Adrenal gland (tissue), 19 donors: ENCODE measurements at places on chromosomes 6 and 20. TPM values are rescaled to one million over a fixed set of nuclear protein-coding genes. Genes with fewer than 3 reads are reported as not detected.

Gene TCF19
- polyA plus RNA-seq: 2.1 TPM

Gene SLC17A1
- 1.0 TPM for polyA plus RNA-seq

Gene GJA10
- polyA plus RNA-seq: not detected

Gene FAM50B
- polyA plus RNA-seq: 15.7 TPM

Gene SLPI
- 25.7 TPM for polyA plus RNA-seq

Gene TCP11
- not detected for polyA plus RNA-seq

Gene MLIP
- 0.88 TPM for polyA plus RNA-seq

Gene CLIC5
- 1.8 TPM for polyA plus RNA-seq

Gene SPDEF
- 0.13 TPM for polyA plus RNA-seq

Gene BIRC7
- 1.2 TPM for polyA plus RNA-seq

Gene TNFRSF6B
- not detected for polyA plus RNA-seq

Gene APCDD1L
- polyA plus RNA-seq: 0.16 TPM

Gene VNN1
- polyA plus RNA-seq: 0.77 TPM

Gene ZNF337
- polyA plus RNA-seq: 29.4 TPM

Gene FNDC11
- polyA plus RNA-seq: not detected

Gene MOG
- not detected for polyA plus RNA-seq

Gene CYP39A1
- polyA plus RNA-seq: 3.2 TPM

Gene RNF114
- polyA plus RNA-seq: 26.9 TPM

Gene ADGB
- polyA plus RNA-seq: not detected

Gene CST1
- polyA plus RNA-seq: 0.13 TPM

Gene TRMT6
- 15.0 TPM for polyA plus RNA-seq

Gene THBS2
- polyA plus RNA-seq: 5.6 TPM

Gene TAGAP
- 1.4 TPM for polyA plus RNA-seq

Gene VGLL2
- polyA plus RNA-seq: not detected

Gene SMLR1
- 0.10 TPM for polyA plus RNA-seq

Gene HEY2
- polyA plus RNA-seq: 0.46 TPM

Gene MYLK2
- not detected for polyA plus RNA-seq

Gene ERVFRD-1
- polyA plus RNA-seq: 1.7 TPM

Gene ATP6V1G2
- polyA plus RNA-seq: 2.8 TPM

Gene DLK2
- 1.0 TPM for polyA plus RNA-seq

Gene RNF39
- 0.51 TPM for polyA plus RNA-seq

Gene POPDC3
- polyA plus RNA-seq: 0.32 TPM

Gene NKAIN4
- polyA plus RNA-seq: 0.64 TPM

Gene ADGRF1
- polyA plus RNA-seq: not detected

Gene LAMP5
- polyA plus RNA-seq: 3.5 TPM

Gene ACSS1
- polyA plus RNA-seq: 12.7 TPM

Gene OCSTAMP
- polyA plus RNA-seq: not detected

Gene C2
- polyA plus RNA-seq: 13.3 TPM

Gene LTA
- polyA plus RNA-seq: 0.72 TPM

Gene MARCKS
- 8.7 TPM for polyA plus RNA-seq

Gene METTL24
- polyA plus RNA-seq: 0.97 TPM

Gene GJA1
- polyA plus RNA-seq: 130 TPM

Gene ZSCAN23
- 1.6 TPM for polyA plus RNA-seq

Gene ELOVL5
- polyA plus RNA-seq: 1,320 TPM

Gene SH3BGRL2
- 11.2 TPM for polyA plus RNA-seq

Gene LINC00237
- not detected for polyA plus RNA-seq

Gene CLPSL1
- polyA plus RNA-seq: not detected

Gene TMX4
- 10.1 TPM for polyA plus RNA-seq

Gene PRKN
- 9.3 TPM for polyA plus RNA-seq

Gene ANKEF1
- 0.88 TPM for polyA plus RNA-seq

Gene E2F1
- polyA plus RNA-seq: 6.8 TPM

Gene IYD
- polyA plus RNA-seq: not detected

Gene C20orf144
- 0.16 TPM for polyA plus RNA-seq

Gene BACH2
- polyA plus RNA-seq: 0.13 TPM

Gene MUCL3
- 0.02 TPM for polyA plus RNA-seq

Gene MCCD1
- not detected for polyA plus RNA-seq

Gene KCNK17
- polyA plus RNA-seq: 0.10 TPM
